Activated CD4-positive, alpha-beta memory T cell treated with anti-CD3 and anti-CD28 coated beads, Interleukin-2, amount 10 ng/mL, durations not matched to agents 7 days and 5 days (primary cell): ENCODE measurements at places on chromosomes 11 and 22.

GRCh38 chr11:99015634-99016454 is 4.9 kb upstream of the CNTN5 start:
- DNase-seq: no peak

- DNase-seq: no peak
These were observed 431.3 kb downstream of the CNTN5 start for GRCh38 chr11:99452075-99452474.

DNA sequence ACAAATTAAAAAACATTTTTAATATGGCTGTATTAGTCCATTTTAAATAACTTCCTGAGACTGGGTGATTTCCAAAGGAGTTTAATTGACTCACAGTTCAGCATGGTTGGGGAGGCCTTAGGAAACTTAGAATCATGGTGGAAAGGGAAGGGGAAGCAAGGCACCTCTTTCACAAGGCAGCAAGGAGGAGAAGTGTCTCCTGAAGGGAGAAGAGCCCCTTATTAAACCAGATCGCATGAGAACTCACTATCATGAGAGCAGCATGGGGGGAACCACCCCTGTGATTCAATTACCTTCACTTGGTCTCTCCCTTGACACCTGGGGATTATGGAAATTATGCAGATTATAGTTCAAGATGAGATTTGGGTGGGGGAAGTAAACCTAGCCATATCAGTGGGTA is 488.6 kb downstream of the ETS1 start:
- DNase-seq: no peak

DNA sequence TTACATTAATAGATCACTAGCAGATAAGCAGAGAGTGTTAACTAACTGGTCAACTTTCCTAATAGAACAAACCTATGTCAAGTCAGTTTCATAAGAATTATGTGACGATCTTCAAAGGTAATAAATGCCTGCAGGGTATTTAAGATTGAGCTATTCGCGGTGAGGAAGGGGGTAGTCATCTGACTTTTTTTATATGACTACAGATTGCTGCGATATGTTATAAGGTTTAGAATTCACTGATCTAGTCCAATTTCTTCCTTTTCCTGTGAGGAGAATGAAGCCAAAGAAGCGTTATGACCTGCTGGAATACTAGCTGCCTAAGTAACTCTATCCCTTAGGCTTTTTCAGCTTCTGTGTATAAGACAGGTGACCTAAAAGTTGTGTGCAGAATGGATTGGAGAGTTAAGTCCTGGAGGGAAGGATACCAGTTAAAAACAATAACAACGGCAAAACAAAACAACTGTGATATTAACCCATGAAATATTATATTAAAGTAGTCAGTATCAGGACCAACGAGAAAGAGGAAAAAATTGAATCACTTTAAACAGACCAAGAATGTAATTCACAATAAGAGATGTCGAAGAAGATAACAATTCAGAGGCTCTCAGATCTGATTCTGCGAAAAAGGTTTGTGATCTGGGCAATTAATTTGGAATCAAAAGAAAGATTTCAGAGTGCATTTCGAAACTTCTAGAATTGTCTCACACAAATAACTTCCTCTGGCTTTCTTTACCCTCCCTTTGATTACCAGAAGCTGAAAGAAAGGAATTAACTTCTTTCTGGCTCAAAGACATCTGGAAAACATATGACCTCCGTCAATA is 630 bp downstream of the CASP4 start:
- DNase-seq: no peak

DNA sequence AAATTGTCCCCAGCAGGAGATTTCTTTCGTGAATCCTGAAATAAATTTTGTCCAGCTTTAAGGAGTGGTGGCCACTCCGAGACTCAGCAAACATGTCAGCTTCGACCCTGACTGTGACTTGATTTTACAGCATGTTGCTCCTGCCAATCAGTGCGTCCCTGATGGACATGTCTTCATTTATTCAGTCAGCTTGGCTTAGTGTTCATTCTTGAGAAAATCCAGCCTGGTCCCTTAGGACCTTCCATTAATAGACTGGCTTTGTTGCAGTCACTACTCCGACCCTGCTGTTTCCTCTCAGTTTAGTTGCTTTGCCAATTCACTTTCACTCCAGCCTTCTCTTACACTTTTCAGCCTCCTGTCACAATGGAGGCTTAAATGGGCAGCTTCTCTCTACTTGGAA is 30.5 kb downstream of the TMPRSS5 start:
- no peak for DNase-seq

DNA sequence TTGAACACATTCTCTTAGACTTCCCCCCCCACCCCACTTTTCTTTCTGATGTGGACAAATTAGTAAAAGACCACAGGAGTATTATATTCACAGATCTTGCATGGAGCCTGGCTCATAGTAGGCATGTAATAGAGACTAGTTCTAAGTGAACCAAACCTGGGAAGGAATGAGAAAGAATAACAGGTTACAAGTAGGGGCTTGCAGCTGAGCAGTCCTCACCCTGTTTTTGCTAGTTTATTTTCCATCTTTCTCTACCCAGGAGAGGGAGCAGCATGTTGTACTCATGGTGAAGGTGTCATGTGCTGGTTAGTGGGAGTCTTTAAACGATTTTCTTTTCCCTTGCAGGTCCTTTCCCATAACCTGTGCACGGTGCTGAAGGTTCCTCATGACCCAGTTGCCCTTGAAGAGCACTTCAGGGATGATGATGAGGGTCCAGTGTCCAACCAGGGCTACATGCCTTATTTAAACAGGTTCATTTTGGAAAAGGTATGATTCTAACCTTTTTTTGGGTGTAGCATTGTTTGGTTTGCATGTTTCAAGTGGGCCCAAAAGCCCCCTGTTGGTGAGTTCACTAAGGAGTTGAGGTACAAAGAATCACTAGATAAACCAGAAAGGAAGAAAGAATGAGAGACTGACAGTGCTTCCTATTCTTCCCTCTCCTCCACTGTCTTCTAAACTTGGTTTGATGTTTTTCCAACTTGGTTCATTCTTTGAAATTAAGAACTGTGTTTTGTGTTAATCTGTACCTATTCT is 30.1 kb downstream of the SWAP70 start:
- no peak for DNase-seq

DNA sequence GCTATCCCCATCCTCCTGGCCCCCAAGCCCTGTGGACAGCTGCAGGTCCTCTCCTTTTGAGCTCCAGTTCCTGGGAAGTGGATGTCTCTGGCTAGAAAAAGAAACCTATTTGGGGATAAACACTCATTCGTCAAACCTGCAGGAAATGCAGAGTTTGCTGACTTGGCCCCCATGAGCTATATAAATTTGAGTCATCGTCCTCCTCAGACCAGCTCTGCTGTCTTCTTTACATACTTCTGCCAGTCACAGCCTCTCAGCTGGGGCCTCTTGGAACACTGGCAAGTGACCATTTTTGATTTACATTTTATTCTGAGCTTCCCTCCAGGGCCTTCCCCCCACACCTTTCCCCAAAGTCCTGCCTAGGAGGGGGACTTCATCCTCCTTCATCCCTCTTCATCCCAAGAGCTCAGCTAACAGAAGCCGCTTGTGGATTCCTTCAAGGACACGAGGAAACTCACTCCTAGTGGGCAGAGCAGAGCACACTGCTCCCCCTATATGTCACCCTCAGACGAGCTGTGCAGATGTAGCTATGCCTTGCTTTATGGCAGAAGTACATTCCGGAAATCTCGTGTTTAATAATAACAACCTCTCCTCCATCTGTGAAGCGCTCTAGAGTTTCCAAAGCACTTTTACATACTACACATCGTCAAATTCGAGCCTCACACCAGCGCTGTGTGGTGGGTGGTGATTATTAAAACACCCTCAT is 131.8 kb downstream of the FEZ1 start:
- peak; percentile 23 for DNase-seq

DNA sequence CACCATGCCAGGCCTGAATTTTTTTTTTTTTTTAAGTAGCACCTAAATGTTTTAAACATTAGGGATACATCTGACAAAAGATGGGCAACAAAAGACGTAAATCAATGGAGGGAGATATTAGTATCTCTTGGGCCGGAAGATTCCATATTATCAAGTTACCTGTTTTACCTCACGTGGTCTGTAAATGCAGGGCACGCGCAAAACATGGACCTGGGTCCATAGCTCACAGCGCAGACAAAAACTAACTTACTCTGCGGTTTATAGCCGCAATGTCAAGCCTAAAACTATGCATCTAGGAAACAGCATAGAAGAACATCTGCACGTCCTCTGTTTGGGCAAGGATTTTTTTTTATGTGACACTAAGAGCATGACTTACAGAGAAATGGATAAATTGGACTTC is 31.5 kb upstream of the PANX2 start:
- DNase-seq: no peak

DNA sequence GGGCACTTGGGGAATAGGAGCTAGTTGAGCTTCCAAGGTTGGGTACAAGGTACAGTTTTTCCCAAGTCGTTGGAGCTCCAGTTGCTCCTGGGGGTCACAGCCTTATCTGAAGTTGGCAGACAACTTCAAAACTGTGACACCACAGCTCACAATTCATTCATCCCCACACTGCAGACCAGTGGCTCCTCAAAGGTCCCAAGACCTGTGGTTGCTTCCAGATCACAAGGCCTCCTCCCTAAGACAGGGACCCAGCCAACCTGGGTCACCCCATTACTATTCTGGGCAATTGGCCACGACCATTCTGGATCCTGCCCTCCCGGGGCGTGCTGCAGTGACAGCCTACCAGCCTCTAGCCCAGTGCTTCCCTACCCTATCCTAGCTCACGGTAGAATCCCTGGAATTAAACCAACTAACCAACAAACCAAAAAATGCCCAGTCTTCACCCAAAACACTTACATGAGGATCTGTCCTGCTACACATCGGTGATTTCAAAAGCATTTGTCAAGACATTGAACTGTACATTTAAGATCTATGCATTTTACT is 862 bp upstream of the PDXP start:
- no peak for DNase-seq

GRCh38 chr11:1939006-1939625 is 8.0 kb upstream of the MRPL23 start:
- no peak for DNase-seq

DNA sequence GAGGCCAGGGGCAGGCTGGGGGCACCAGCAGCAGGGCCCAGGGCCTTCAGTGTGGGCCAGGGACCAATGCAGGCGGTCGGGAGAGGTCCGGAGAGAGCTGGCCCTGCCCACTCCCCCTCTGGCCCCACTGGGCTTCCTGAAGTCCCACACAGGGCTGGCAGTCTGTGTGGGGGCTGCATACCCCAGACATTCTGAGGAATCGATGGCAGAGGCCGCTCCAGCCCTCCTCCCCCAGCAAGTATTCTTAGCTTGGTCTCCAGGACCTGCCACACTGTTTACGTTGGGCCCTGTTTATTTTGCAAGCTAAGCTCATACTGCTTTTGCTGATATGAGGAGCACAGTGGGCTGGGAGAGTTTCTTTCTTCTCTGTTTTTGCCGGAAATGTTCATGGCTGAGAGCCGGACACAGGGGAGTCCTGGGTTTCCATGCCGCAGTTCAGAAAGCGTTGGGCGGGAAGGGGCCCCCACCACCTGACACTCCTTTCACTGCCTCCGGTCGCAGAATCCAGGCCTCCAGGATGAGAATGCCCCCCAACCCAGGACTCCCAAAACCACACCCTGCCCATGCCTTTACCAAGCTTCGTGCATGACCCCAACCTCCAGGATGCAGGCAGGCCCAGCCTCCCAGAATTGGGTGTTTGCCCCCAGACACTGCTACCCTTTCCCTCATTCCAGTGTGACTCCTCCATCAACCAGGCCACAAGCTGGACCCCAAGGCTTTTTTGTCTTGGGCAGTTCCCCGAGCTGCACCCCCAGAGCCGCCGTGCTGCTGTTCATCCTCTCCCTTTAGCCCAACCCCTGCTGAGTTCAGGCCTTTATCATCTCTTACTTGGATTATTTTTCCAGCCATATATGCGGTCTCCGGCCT is 81.8 kb upstream of the KCNQ1OT1 start:
- DNase-seq: peak; percentile 7

GRCh38 chr11:77040401-77040777 is 6.2 kb downstream of the B3GNT6 start:
- DNase-seq: no peak
